ENCODE measurements at places on chromosomes 4 and X.
A peak's percentile ranks its signal among the peaks of the same experiment; 100 is the strongest.

- no peak for DNase-seq
Observed at GRCh38 chr4:152556283-152556682, 20.4 kb upstream of the FBXW7 start.

- DNase-seq, result no peak
Observed at GRCh38 chr4:163556177-163556576, 61.7 kb downstream of the TMA16 start.

DNA sequence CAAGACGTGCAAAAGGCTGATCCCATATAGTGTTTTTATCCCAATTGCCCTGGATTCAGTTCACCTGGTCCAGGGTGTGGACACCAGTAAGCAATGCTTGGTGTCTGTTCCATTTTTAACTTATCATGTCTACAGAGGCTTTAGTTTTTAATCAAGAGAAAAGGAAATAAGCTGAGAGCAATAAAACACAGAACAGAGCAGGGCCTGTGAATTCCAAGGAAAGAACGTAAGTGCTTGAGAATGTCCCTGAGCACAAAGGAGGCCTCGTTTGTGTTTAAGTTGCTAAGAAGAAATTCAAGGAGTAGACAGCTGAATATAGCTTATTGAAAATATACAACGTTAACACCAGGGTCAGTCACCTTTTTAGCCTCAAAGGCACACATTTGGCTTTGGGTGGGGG lies 191.3 kb downstream of the GPC3 start:
- no peak for DNase-seq

DNA sequence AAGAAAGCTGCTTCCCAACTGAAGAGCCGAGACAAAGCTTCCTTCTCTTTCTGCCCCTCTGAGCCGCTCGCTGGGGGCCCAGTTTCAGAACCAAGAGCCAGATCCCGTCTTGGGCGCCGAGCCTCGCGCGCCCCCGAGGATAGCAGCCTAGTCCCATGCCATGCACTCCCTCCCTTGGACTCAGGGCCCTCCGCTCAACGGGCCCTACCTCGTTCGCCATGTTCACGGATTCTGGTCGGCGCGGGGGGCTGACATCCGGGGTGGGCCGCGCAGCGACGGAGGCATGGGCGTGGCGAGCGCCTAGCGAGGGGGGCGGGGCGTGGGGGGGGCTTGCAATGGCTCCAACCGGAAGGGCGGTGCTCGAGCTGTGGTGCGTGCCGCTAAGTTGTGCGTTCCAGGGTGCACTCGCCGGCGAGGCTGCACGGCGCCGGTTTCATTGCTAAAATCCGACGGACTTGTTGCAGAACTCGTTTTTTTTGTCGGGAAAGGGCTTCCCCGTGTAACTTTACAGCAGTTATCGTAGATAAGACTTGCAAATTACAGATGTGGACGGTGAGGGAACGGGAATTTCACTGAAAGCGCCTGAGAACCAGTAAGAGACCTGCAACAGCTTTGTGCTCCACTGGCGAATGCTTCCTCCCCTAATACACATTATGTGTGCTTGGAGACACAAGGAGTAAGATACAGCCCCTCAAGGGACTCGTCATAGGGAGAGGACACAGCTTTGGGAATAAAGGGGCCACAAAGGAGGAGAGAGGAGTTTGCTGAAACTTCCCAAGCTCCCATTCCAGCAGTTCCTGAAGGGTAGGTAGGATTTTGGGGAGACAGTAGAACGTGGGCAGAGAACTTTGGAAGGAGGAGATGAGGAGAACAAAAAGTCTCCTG lies at the start of gene ADH5:
Gene ADH5 (minus strand): TSS at position 308 of the 885 bp plus-strand sequence. CDS start 88 bp downstream, at position 220.
- DNase-seq, result peak; percentile 76

- no peak for DNase-seq
Observed at GRCh38 chrX:40299641-40300046, 201.9 kb upstream of the BCOR start.

GRCh38 chr4:141757287-141757686 lies 120.9 kb downstream of the IL15 start:
- no peak for DNase-seq

DNA sequence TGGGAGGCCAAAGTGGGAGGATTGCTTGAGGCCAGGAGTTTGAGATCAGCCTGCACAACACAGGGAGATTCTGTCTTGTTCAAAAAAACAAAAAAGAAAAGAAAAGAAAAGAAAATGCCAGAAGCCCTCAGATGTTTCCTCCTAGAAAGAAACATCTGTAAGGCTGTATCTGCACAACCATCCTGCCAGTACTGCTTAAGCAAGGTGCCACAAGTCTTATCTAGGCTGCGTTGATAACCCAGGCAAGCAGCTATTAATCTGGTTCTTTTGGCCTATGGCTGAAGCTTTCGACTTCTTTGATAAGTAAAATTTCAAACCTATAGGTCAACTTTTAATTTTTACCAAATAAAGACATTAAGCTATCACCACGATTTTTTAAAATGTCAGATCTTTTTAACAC lies 3.1 kb downstream of the COX18 start:
- DNase-seq, result no peak

- no peak for DNase-seq
Observed at GRCh38 chr4:112775801-112776200, 138.9 kb downstream of the LARP7 start.

DNA sequence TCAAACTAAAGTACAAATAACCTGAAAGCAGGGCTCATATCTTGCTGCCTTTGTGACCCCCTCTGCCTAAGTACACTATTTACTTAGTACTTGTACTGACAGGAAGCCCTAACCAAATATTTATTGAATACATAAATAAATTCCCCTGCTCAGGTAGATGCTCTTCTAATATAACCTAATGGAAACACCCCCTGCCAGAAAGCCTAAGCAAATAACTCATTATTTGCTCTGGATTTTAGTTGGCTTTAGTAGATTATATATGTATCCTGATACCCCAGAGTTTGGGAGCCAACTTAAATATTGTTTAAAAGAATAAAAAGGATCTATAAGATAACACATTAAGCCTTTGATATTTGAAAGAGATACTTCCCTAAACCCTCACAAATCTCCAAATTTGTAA lies 318.2 kb downstream of the PPP1R2C start:
- no peak for DNase-seq

DNA sequence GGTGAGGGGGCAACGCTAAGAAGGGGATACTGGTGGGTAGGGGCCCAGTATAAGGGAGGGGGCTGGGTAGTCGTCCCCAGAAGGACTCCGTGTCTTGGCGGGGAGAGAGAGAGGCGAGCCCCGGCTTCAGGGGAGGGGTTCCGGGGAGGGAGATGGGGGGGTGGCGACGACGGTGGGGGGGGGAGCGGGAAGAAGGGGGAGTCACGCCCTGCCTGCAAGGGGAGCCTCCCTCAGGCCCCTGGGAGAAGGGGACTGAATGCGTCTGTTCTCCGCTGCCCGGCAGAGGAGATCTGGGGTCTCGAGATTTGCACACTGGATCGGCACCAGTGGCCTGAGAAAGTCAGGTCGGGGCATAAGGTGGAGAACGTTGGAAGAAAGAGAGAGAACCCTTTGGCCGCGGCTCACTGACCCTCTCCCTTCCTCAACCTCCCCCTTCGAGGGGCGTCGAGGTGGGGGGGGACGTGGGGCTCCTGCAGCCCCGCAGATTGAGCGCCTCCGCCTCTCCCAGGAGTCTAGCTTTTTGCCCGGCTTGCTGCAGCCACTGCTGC lies 609 bp upstream of the BCORL1 start:
- no peak for DNase-seq

DNA sequence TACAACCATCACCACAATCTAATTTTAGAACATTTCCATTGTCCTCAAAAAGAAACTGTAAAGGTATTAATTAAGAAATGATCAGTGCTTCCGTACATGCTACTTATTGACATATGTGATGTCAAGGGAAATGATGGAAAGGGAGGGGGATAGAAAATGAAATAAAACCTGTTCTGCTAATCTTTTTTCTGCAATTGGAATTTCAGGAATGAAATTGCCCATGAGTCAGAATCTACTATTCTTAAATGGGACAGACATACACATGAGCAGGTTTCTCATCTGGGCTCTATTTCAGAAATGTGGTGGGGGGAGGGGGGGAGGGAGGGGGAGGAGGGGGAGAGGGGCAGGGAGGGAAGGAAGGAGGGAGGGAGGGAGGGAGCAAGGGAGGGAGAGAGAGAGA lies 91.0 kb downstream of the SHROOM4 start:
- DNase-seq, result no peak

DNA sequence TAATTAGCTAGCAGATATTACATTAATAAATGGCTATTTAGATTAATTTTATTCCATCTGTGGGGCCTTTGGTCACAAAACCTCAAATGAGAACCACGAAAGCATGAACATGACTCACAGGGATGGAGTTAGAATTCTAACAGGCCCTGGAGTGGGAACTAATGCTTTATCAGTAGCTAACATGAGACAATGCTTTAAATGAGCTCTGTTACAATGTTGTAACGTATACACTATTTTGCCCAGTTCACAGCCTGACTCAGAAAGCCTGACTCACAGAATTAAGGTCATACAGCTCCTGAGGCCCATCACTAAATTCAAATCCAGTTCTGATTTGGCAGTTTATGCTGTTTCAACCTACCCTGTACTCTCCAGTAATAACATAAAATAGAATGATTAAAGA lies 23.2 kb downstream of the VEGFC start:
- DNase-seq, result no peak

GRCh38 chr4:174713821-174714220 lies 115.2 kb downstream of the GLRA3 start:
- no peak for DNase-seq

DNA sequence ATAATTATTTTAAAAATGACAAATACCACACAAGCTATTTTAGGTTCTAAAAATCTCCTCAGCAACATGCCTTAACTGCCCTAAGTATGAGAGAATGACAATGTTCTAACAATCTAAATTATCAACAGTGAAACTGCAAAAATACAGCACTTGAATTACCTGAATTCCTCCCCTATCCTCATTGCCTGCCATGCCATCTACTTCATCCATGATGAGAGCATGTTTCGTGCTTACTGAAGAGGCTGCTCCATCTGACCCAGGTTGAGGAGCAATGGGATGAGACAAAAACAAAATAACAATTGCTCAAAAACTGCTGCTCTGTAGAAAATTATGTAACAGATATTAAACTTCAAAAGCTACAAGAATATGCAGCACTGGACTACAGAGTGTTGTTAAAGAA lies 63.3 kb downstream of the RFC1 start:
- DNase-seq, result no peak

GRCh38 chr4:26255989-26256388 lies 64.8 kb upstream of the RBPJ start:
- no peak for DNase-seq

GRCh38 chrX:37454537-37455285 lies 105.5 kb downstream of the PRRG1 start:
- no peak for DNase-seq

DNA sequence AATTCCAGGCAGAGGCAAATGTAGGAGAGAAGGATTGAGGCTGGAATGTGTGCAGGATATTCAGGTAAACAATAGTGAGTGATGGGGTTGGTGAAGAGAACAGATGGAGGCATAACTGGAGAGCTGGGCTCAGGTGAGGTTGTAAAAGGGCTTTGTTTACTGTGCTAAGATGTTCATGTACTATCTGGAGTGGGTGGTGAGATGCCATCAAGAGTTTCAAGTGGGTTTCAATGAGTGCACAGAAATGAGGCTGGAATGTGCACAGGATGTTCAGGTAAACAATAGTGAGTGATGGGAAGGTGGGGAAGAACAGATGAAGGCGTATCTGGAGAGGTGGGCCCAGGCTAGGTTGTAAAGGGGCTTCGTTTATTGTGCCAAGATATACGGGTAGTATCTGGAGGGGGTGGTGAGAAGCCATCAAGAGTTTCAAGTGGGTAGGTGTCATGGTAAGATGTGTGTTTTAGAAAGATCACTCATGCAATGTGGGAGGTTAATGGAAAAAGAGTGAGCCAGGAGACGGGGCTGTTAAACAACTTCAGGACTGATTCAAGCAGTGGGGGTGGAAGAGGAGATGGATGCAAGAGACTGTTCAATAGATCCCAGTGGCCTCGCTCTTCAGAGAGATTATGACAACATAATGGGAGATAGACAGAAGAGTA lies 25.4 kb upstream of the NMU start:
- no peak for DNase-seq

DNA sequence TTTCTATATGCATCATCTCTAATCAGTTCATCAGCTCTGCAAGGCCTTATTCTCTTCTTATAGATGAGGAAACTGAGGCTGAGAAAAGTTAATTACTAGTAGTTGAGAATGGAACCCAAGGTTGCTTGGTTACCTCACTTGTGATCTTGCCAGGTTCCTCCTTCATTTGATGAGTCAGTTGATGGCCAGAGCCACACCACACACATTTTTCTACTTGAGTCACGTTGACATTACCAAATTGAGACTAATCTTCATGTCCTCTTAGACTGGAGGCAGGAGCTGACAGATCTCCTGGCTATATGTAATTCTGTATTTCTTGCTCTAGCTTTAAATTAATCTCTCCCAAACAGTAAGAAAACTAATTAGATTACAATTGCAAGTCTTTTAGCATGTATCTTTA lies 428.4 kb downstream of the AFF2 start:
- DNase-seq, result no peak

DNA sequence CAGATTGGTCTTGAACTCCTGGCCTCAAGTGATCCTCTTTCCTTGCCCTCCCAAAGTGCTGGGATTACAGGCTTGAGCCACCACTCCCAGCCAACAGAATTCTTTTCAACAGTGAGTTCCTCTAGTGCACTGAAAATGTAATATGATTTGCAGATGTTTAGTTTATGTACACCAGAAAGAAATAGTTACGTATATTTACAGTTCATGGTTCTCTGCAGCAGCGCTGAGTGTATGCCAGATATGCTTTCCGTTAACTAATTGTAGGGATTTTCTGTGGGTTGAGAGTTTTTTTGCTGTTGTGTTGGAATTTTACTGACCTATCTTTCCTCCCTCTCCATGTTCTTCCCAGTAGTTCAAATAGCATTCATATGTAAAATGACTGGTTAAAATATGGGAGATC lies 44.0 kb downstream of the GAB1 start:
- no peak for DNase-seq

GRCh38 chrX:13223868-13224567 lies 95.8 kb downstream of the ATXN3L start:
- no peak for DNase-seq

DNA sequence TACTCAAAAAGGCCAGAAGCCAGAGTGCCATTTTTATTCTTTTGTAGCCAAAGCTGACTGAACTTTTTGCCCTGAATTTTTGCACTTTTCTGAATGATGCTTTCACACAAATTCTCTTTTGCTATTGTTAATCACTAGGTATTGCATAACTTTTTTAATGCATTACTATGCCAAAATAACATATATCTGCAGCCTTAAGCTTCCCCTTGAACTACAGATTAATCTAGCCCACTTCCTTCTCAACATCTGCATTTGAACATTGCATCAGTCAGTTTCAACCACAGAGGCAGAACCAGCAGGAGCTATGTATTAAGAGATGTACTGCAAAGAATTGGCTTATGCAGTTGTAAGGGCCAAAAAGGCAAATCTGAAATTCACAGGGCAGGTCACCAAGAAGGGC lies 197.6 kb upstream of the GYPA start:
- DNase-seq, result no peak
